ENCODE measurements at places on chromosomes 16 and 17.
A peak's percentile ranks its signal among the peaks of the same experiment; 100 is the strongest.

DNA sequence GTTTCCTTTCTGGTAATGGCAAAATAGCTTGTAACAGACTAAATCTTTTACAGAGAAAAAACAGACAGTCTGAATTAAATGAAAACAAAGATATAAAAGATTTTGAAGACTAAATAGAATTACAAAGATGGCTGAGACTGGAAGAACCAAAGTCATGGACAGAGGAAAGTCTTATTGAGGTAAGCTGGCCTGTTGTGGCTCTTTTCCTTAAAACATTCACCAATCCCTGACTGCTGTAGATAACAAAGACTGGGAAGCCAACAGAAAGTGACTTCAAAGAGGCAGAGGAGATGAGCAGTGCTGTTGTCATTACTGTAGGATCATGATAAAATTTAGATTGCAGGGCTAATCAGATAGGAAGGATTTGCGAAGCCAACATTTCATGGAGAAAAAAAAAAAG lies 517.0 kb downstream of the KIF2B start:
- no peak for DNase-seq

DNA sequence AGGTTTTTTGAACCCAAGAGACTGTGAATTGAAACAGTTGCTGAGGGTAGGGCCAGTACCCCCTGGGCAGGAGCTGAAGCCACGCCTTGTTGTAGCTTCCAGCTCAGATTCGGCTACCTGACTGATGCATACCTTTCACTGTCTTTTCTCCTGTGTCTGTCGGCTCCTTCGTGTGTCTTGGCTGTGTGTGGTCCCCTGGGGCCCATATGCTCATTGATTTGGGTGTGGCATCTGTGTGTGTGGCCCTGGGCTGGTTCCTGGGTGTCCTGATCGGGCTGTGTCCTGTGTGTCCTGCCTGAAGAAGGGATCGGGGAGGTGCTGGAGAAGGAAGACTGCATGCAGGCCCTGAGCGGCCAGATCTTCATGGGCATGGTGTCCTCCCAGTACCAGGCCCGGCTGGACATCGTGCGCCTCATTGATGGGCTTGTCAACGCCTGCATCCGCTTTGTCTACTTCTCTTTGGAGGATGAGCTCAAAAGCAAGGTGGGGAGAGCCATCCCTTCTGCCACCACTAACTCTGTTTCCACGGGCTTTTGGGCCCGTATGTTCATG lies 20.9 kb downstream of the CASKIN2 start:
- DNase-seq = no peak

- no peak for DNase-seq
These were observed 864.0 kb downstream of the KCNJ2 start for GRCh38 chr17:71033336-71033735.

DNA sequence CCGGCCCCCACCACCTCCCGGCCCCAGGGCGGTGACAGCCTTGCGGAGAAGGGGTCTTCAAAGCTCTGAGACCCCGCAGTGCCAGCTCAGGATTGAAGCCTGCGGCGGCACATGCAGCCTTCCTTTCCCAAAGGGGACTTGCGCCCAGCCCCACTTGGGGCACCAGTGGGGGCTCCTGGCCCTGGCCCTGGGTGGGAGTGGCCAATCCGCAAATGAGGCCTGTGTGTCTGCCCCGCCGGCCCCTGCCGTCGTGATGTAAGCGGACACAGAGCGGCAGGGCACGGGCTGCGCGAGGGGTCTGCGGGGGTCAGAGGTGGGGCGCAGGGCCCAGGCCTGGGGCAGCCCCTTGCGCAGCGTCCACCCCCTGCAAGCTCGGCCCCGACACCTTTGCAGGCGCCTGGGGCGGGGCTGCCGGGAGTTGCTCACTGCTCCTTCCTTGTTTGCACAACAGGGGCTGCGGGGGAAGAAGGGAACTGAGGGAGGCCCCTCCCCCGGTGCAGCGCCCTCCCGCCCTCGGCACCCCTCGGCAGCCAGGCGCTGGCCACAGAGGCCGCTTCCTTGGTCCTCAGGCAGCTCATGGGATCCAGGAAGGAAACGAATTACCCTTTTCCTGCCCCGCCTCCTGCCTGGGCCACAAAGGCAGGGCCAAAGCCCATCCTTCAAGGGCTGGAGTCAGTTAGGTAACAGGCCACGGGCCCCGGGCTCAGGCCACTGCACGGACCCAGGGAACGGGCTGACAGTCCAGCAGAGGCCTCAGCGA lies 2.9 kb downstream of the SLC16A3 start:
- peak; percentile 96 for DNase-seq

DNA sequence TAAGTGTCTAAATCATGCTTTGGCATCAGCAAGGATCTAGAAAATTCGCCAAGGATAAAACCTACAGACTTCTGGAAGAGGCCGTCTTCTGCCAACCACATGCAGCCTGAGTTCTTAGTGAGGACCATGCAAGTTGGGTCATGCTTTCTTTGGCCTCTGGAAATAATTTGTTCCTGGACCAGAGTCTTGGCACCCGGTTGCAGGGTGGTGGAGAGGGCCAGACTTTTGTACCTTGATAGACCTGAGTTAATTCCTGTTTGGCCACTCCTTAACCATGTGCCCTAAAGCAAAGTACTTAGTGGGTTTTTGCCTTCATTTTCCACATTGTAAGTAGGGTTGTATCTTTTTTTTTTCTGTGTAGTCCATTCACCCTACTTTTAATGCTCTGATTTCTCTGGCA lies 283.4 kb upstream of the IRX5 start:
- DNase-seq = no peak

DNA sequence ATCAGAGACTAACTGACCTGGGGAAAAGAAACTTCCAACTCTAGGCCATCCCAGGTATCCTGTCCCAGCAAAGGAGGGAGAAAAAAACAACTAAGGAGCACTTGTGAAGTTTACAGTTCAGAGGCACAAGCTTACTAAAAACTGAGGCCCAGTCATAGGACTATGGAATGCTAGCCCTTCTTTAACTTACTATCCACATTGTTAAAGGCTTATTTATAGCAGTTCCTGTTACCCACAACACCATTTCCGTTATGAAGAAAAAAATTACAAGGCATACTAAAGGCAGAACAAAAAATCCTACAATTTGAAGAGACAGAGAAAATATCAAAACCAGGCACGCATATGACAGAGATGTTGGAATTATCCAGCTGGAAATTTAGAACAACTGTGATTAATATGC lies 159.1 kb downstream of the CDH11 start:
- no peak for DNase-seq

GRCh38 chr17:57603978-57604377 lies 141.1 kb downstream of the CCDC182 start:
- peak; percentile 86 for DNase-seq

- no peak for DNase-seq
These were observed 6.7 kb upstream of the HIGD1B start for GRCh38 chr17:44840936-44841335.

- DNase-seq = no peak
These were observed 147.6 kb downstream of the CHD9 start for GRCh38 chr16:53202398-53202797.

DNA sequence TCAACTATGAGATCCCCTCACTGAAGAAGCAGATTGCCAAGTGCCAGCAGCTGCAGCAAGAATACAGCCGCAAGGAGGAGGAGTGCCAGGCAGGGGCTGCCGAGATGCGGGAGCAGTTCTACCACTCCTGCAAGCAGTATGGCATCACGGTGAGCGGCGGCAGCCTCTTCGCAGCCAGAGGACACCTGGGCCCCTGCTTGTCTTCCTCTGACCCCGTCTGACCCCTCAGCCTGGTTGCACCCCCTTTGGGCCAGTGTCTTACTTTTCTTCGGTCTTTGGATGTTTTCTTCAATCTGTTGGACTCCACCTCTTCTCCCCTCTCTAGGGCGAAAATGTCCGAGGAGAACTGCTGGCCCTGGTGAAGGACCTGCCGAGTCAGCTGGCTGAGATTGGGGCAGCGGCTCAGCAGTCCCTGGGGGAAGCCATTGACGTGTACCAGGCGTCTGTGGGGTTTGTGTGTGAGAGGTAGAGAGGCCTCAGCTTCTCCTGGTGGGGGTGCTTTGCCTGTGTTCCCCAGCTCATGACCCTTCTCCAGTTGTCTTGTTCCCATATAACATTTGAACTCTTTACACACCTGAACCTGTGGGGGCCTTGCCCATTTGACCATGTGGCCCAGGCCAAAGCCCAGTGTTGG lies 4.4 kb downstream of the CDK5RAP3 start:
- DNase-seq = no peak

DNA sequence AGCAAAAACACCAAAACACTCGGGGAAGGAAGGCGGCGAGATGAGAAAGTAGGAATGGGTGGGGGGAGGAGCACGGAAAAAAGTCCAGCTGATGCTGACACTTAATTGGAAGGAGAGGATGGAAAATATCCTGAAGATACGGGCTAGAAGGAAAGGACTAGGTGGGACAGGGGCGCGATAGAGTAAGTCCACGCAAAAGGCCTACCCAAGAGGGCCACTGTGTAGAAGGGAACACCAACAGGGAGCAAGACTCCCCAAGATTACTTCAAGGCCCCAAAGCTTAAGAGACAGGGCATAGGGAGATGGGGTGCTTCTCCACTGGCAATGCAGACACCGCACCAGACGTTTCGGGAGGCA lies 736 bp downstream of the APPBP2 start:
- no peak for DNase-seq

Measured in spleen (tissue), 13 donors.